Lung microvascular endothelial cell (primary cell): ENCODE measurements at places on chromosomes 6 and 20.
A peak's percentile ranks its signal among the peaks of the same experiment; 100 is the strongest.

DNA sequence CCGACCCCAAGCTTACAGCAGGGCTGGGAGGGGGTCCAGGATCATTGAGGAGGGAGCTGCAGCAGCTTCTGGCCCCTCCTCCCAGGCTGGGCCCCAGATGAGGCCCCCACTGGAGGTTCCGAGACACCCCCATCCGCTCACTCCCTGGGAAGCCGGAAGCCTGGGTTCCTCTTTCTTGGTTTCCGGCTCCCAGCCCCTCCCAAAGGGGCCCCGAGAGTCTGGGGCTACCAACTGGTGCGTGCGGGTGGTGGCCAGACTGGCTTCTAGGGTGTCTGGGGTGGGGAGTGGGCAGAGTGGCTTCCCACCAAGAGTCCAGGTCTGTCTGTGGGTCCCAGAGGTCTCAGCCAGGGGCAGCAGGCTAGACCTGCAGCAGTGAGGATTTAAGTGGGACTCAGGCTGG, 2.2 kb downstream of the RGS19 start:
- DNase-seq = no peak

GRCh38 chr6:73579851-73580246, 59.0 kb upstream of the EEF1A1 start:
- DNase-seq = peak; percentile 84

DNA sequence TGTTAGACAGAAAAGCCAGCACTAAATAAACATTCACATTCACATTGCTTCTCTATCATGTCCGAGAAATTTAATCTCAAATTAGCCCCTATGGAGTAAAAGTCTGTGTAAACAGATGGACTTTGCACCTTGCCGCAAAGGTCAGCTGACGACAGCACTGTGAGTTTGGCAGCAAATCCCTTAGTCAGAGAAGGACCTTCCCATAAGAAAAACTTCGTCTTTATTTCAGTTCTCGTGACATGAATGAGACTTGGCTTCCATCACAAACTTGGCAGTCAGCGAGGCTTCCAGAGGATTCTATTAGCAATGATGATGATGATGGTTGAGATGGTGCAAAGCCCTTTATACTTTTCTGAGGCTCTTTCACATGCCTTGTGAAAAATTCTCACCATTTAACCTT, 133.7 kb upstream of the IFNGR1 start:
- DNase-seq = peak; percentile 69

DNA sequence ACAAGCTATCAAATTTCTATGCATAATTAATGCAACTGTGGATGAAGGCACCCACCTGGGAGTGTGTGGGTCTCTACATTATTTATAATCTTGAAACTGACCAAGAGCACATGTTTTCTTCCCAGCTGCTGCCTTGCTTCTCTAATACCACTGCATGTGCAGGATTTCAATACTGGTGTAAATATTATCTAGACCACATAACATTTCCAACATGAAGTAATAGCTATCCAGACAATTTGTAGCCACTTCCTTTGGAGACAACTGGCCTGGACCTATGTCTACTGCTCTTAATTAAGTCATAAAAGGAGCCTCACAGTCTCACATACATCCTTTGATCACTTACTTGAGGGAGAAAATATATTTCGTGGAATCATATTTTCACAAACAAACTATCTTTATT, 180.7 kb downstream of the HIVEP2 start:
- DNase-seq = no peak

DNA sequence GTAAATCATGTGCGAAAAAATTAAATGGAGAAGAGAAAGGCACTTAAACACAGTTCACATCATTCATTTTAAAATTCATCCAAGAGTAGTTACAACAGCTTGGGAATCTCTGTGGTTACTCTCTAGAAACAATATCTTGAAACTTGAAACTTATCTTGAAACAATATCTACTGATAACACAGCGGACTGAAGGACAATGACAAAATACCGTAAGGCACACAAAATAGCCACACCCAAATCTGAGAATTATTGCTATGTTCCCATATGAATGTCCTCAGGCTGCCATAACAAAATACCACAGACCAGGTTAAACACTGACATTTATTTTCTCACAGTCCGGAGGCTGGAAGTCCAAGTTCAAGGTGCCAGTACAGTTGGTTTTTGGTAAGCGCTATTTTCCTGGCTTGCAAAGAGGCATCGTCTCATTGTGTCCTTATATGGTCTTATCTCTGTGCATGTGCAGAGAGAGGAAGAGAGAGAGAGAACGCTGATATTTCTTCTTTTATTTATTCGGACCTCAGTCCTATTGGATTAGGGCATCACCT, 122.5 kb upstream of the BTBD3 start:
- DNase-seq = no peak

- no peak for DNase-seq
These were observed 295.8 kb downstream of the BCKDHB start for GRCh38 chr6:80402266-80402665.

DNA sequence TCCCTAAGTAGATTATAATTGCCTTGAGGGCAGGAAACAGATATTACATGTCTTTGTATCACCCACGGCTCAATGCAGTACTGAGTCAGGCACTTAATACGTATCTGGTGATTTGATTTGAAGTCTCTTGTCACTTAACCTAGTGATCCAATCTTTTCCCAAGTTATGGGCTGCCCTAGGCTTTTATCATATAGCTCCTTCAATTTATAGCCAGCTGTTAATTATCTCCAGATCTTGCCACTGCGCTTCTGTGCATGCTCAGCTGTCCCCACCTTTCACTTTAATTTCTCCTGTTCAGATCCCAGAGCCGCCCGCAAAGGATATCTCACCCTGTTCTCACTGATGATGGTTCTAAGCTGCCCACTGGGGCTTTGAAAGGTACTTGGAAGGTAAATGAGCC, 41.9 kb downstream of the SNHG17 start:
- DNase-seq = no peak

DNA sequence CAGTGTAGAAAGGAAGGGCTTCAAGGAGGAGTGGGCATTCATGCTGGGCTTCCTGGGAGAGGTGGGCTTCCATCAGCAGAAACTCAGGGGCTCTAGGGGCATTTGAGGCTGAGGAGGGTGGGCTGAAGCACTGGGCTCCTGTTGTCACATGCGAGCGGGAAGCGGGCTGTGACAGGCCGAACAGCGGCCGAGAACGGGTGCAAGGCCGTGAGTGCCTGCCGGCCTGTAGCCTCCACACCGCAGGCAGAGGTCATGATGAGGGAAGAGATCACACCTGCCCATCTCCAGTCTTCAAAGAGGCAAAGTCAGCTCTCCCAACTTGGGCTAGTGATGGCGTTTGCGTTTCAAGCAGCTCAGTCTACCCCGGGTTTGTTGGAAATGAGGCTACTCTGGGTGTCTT, 880 bp downstream of the TTLL2 start:
- no peak for DNase-seq

GRCh38 chr6:90386399-90387382, 90.0 kb upstream of the BACH2 start:
- DNase-seq = no peak

GRCh38 chr20:36527331-36528125, 13.8 kb upstream of the MYL9 start:
- DNase-seq = no peak

- DNase-seq = no peak
These were observed 323.3 kb downstream of the GRIK2 start for GRCh38 chr6:101716810-101717209.

DNA sequence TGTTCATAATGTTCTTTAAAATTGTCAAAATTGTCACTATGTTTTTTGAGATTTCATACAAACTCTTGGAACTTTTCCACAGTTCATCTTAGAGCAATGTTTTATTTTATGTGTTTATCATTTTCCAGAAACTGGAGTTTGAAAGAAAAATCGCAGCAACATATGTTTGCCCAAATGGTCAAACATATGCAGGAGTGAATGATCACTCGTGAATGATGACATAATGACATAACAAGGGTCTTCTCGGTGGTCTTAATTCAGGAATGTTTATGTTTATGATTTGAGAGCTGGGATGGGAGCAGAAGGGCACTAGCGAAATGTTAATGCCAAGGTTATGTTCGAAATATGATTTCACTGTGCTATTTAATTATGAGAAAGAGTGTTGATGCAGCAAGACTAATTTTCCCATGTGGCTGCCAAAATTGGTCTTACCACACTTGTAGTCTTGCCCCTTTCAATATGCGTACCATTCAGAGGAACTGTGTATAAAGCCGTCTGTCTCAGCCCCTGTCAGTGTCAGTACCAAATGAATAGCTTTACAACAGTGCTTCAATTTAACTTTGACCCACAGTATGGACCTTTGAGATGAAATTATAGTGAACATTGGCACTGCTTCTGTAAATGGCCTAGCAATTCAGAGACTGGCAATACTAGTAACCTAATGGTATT, 152.3 kb downstream of the CARMIL1 start:
- no peak for DNase-seq

DNA sequence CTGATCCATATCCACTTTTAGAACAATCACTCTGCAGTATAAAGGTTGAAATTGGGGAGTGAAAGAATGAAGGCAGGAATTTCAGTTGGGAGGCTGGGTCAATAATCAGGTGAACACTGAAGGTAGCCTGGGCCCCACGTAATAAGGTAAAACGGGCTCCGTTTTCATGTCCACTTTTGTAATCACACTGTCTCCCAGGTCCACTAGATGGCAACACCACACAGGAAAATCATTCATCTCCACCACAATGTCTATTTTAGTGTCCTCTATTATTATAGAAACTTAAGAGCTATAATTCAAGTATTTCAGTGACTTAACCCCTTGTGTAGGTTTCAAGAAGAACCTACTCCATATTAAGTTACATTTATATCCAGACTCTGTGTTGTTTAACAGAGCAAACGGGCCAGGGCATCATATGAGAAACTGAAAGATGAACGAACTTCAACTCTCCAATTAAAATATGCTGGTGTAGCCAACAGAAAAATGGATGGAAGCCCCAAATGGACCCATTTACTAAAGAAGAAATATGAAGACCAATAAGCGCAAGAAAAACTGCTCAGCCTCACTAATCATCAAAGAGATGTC, 45.9 kb upstream of the MC3R start:
- peak; percentile 2 for DNase-seq

- no peak for DNase-seq
These were observed 81.6 kb downstream of the MRPL14 start for GRCh38 chr6:44045672-44046015.

GRCh38 chr6:131819572-131820124, 11.8 kb downstream of the ENPP1 start:
- no peak for DNase-seq

GRCh38 chr6:111238464-111239119, 151.3 kb downstream of the SLC16A10 start:
- DNase-seq = peak; percentile 71

- DNase-seq = peak; percentile 68
These were observed 6.7 kb upstream of the KCNK15 start for GRCh38 chr20:44738813-44739477.

DNA sequence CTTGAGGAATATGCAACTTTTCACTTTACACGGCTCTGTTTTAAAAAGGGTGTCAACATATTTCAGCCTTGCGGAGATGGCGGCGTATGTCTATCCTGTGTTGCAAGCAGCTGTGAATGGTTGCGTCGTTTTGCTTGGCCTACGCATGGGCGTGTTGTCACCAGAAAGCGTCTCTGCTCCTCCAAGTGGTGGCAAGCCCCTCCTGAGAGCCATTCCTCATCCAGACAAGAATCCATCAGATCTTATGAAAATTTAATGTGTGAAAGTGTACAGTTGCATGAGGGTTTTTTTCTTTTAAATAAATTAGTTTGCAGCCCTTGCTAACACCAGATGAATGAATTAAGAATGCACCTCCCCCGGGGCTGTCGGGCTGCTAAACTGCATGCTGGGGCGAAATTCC, 114.4 kb downstream of the PHACTR3 start:
- DNase-seq = no peak

- DNase-seq = no peak
These were observed 8.4 kb downstream of the ZCCHC3 start for GRCh38 chr20:305745-306144.

GRCh38 chr20:10924644-10925201, 250.9 kb upstream of the JAG1 start:
- DNase-seq = peak; percentile 39

DNA sequence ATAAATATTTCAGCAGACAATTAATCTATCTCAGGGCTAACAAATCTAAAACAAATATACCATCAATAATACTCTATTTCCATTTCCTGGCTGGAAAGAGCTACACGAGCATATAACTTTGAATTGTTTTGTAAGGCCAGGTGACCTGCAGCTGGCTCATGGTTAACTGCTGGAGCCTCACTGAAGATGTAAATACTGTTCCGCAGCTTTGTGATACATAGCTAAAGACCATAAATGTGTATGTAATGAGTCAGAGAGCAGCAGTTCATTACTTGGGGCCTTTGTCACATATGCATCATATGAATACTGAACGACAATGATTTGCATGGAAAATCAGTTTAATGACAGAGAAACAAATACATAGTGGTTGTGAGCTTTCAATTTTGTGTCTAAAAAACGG, 109.4 kb upstream of the CCN2 start:
- peak; percentile 72 for DNase-seq

GRCh38 chr6:81561071-81561564, 191.4 kb downstream of the TENT5A start:
- no peak for DNase-seq

GRCh38 chr20:62707921-62708521, 615 bp upstream of the NTSR1 start:
- DNase-seq = no peak

DNA sequence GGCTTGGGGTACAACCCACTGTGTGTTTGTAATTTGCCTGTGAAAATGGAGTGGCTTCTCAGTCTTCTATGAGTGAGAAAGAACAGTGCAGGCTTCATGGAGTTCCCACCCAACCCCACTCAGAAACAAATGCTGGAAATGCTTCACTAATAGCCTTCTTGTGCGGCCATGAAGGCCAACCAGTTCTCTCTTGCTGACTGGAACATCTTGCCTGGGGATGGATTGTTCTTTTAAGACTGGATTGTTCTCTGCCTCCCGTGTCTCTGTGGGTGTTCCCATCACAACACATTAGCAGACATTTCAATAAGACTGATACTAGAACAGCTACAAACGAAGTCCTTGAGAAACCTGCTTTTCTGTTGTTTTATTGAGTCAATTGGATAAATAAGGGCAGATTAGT, 110.6 kb downstream of the PPP1R14C start:
- DNase-seq = no peak

GRCh38 chr6:94953867-94954631, 623.3 kb upstream of the MANEA start:
- no peak for DNase-seq

DNA sequence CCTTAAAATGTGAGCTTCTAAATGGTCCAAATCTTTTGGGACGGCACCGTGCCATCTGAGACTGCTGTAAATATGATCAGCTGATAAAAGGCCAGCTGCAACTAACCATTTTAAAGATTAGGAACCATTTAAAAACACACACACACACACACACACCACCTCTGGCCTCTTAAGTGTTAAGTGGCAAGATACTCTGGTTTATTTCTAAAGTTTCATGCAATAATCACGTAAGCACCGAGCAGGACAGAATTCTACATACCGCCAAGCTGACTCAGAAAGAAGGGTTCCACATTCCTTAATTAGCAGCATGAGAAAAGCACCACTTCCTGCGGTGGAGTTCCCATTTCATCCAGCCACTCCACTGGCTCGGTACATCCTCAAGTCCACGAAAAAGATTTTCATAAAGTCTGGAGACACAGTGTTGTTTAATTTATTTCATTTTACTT, 17.8 kb upstream of the ZNF217 start:
- no peak for DNase-seq
